Activated CD4-positive, alpha-beta T cell treated with anti-CD3 and anti-CD28 coated beads, Interleukin-10, Interleukin-2, amounts not matched to agents 100 ng/mL and 50 ng/mL, durations not matched to agents 16 hours and 8 hours (primary cell): ENCODE measurements at places on chromosomes 6 and 20.

- DNase-seq, result no peak
Measured at GRCh38 chr20:35048739-35049138, 43.9 kb downstream of the TRPC4AP start.

GRCh38 chr6:106510090-106510970 lies 119.0 kb downstream of the RTN4IP1 start:
- peak; percentile 93 for DNase-seq

- no peak for DNase-seq
Measured at GRCh38 chr6:104183816-104184435, 675.8 kb downstream of the HACE1 start.

- no peak for DNase-seq
Measured at GRCh38 chr6:44029444-44030185, 97.6 kb downstream of the MRPL14 start.

DNA sequence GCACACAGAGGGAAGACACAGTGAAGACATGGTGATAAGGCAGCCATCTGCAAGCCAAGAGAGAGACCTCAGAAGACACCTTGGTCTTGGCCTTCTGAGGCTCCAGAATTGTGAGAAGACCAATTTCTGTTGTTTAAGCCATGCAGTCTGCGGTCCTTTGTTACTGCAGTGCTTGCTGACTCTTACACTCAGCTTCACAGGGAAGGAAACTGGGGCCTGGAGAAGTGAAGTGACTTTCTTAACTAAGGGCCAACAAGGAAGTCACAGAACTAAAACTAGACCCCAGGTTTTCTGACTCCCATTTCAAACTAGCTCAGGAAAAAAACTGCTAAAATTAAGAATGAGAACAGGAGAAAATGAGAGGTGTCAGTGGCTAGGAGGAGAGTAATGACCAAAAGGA lies 74.3 kb downstream of the TNFRSF21 start:
- DNase-seq, result no peak

GRCh38 chr6:140956571-140957369 lies 1176.0 kb upstream of the GJE1 start:
- no peak for DNase-seq

GRCh38 chr6:116327803-116328527 lies 42.8 kb upstream of the DSE start:
- DNase-seq, result no peak

GRCh38 chr20:33653900-33654596 lies 8.1 kb upstream of the C20orf144 start:
- DNase-seq, result no peak

DNA sequence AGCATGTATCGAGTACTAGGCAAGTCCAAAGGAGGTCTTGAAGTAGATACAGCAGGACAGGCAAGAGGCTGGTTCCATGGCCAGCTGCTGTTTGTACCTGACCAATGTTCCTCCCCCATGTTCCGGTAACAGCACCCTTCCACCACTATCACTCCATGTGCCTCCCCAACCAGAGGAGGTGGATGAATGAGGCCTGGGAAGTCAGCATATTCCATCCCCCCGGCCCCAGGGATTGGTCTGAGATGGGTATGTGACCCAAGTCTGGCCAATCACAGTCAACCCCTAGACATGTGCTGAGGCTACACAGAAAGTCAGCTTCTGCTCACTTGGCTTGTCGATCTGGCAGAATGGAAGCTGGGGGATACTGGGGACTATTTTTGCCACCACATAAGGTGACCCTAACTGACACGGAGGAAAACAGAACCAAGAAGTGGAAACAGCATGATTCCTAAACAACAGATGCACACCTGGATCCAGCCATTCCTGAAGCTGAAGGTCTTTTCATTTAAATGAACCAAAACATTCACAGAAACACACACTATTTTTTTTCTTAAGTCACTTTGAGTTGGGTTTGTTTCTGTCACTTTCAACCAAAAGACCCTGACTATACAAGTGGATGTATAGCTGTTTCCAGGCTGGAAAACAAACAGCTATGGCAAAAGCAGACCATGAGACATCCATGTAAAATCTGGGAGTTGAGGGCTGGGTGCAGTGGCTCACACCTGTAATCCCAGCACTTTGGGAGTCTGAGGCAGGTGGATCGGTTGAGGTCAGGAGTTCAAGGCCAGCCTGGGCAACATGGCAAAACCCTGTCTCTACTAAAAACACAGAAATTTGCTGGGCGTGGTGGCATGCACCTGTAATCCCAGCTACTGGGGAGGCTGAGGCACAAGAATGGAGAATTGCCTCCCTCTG lies 70.4 kb upstream of the PTPN1 start:
- no peak for DNase-seq

- peak; percentile 63 for DNase-seq
Measured at GRCh38 chr6:7617801-7618764, 28.1 kb downstream of the SNRNP48 start.

GRCh38 chr6:149453597-149454345 lies 31.0 kb downstream of the ZC3H12D start:
- no peak for DNase-seq

GRCh38 chr6:4100655-4101054 lies 21.7 kb upstream of the FAM217A start:
- DNase-seq, result no peak

GRCh38 chr6:84560436-84561390 lies 203.7 kb downstream of the TBX18 start:
- no peak for DNase-seq

DNA sequence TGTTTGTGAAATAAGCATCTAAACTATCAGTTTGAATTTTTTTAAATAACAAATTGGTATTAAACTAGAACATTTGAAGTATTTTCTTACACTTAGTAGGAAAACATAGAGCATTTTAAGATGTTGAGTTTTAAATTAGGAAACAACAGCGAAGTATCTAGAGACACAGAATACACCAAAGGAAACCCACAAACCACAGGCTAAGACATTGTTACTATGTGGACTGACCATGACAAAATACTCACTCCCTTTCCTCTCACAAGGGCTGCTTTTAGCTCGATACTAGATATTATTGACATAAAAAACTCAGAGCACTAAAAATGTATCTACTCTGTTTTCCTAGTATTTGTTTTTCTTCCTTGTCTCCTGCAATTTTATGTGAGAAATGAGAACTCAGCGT lies 266.0 kb upstream of the CITED2 start:
- peak; percentile 5 for DNase-seq
